Frontal cortex (tissue), 4 donors: ENCODE measurements at places on chromosomes 6 and 20. TPM values are rescaled to one million over a fixed set of nuclear protein-coding genes. Genes with fewer than 3 reads are reported as not detected.

Gene CDS2
- 69.3 TPM for total RNA-seq

Gene ACTL10
- total RNA-seq, result 0.82 TPM

Gene OR11A1
- total RNA-seq, result not detected

Gene C6orf47
- total RNA-seq, result 16.7 TPM

Gene RAB44
- total RNA-seq, result not detected

Gene HS3ST5
- total RNA-seq, result 13.9 TPM

Gene ENPP3
- total RNA-seq, result 0.41 TPM

Gene FAM209B
- not detected for total RNA-seq

Gene AFG1L
- total RNA-seq, result 10.2 TPM

Gene HSPA12B
- total RNA-seq, result 2.4 TPM

Gene MAP7
- 5.7 TPM for total RNA-seq

Gene FAM83C
- total RNA-seq, result not detected

Gene DST
- 188 TPM for total RNA-seq

Gene FILIP1
- total RNA-seq, result 2.9 TPM

Gene C4B
- 9.0 TPM for total RNA-seq

Gene RIMS4
- total RNA-seq, result 43.2 TPM

Gene LGSN
- total RNA-seq, result 0.82 TPM

Gene NFKBIL1
- 20.4 TPM for total RNA-seq

Gene MAS1L
- total RNA-seq, result not detected

Gene MDFI
- total RNA-seq, result 11.4 TPM

Gene TRDN
- total RNA-seq, result under 0.01 TPM

Gene HFE
- 0.41 TPM for total RNA-seq
